T-helper 9 cell (primary cell): ENCODE measurements at places on chromosomes 1 and 21.

- no peak for DNase-seq
These were observed 16.9 kb upstream of the SLAMF9 start for GRCh38 chr1:159970932-159971342.

DNA sequence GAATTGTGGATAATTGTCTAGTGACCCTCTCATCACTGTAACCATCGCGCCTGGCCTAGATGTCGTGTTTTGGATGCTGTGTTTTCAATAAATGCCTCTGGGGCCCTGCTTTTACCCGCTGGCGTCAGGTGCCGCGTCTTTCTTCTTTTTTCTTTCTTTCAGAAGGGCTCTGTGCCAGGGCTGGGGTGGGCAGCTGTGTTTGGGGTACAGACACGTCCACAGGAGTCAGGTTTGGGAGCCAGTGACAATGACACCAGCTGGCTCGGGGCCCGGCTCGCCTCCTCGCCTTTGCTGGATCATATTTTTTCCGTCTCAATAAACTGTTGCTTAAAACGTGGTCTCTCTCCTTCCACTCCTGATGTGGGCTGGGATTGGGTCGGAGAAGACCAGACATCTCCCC lies 16.1 kb downstream of the TMEM201 start:
- no peak for DNase-seq

DNA sequence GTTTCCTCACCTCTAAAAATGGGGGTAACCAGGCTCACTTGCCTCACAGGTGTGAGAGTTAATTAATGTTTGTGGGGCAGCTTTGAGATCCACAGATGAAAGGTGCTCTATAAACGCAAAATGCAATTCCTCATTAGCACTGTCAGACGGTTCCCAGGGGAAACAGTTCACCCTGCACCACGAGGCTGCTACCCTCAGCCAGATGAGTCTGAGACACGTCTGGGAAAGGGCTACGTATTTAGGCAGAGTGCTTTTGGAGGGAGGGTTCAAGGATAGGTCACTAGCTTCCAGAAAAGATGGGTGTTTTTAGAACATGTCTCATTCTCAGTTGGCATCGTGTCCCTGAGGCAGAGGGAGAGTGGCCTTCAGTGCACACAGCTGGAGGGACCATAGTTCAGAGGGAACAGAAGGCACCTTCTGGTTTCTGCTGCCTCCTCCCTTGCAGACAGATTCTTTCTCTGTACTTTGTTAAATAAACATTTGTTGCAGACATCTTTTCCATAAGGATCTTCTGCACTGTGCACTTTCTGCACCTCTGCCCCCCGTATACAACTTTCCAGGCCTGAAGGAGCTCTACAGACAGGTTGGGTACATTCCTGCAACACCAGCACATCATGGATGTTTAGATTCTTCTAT lies 139.9 kb downstream of the CLIC6 start:
- DNase-seq, result no peak

GRCh38 chr1:6638226-6638625 lies 13.6 kb downstream of the THAP3 start:
- no peak for DNase-seq

GRCh38 chr1:82371844-82372498 lies 571.2 kb downstream of the ADGRL2 start:
- no peak for DNase-seq

DNA sequence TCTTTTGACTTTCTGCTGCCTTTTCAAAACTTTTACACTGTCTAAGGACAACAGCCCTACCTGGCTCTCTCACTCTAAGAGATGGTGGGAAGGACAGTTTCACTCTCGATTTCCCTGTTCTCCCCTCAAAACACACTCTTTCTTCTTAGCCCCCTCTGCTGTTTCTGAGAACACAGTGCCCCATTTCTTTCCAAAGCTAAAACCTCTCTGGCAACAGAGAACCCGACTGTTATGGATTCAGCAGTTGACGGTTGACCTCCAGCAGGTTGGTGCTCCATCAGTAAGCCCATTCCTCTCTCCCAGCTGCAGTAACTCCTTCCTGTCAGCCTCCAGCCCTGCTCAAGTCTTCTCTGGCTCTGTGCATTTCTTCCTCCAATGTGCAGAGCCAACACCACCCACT lies 88.2 kb upstream of the ABCD3 start:
- DNase-seq, result no peak

- no peak for DNase-seq
These were observed 12.6 kb downstream of the DAB1 start for GRCh38 chr1:57411262-57411661.

DNA sequence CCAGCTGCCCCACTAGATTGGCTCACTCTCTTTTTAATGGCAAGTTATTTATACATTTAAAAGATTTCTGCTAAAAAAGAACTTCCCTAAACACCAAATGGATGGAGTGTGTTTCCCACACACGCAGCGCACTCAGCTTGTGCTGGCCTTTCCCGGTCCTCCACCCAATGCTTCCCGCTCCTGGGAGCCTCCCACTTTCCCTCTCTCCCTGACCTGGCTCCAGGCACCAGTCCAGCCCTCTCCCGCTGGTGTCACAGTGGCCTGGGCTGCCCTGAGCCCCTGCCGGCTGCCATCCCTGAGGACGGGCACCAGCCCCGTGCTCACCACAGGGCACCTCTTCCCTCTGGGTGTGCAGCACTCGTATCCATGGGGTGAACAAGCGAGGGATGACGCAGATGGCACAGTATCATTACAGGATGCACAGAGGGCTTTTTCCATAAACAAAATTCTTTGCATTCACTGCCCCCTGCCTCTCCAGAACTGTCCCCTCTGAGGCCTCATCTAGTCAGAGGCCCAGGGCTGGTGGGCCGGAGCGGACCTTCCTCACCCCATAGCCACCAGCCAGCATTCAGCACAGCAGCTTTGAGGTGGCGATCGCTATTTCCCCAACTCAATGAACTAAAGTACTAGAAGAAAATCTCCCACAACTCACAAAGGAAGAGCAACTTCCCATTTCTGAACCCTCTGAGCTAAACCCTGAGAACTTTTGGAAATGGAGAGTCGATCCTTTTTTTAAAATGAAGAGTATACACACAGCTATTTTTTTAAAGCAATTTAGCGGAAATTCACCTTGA lies 68.5 kb downstream of the SLC37A1 start:
- no peak for DNase-seq

DNA sequence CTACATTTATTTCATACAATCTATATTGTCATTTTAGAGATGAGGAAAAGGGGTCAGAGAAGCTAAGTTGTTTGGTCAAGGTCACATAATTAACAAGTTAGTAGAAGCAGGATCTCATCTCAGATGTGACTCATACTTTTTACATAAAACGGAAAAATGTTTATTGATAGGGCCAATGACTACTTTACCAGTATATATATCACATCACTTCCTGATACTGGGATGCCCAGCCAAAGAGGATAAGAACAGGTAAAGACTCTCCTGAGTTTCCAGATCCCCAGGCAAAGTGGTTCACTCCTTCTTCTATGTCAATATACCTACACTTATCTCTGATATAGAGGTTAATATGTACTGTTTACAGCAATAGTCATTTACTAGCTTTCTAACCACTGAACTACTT lies 21.0 kb downstream of the YIPF1 start:
- no peak for DNase-seq

DNA sequence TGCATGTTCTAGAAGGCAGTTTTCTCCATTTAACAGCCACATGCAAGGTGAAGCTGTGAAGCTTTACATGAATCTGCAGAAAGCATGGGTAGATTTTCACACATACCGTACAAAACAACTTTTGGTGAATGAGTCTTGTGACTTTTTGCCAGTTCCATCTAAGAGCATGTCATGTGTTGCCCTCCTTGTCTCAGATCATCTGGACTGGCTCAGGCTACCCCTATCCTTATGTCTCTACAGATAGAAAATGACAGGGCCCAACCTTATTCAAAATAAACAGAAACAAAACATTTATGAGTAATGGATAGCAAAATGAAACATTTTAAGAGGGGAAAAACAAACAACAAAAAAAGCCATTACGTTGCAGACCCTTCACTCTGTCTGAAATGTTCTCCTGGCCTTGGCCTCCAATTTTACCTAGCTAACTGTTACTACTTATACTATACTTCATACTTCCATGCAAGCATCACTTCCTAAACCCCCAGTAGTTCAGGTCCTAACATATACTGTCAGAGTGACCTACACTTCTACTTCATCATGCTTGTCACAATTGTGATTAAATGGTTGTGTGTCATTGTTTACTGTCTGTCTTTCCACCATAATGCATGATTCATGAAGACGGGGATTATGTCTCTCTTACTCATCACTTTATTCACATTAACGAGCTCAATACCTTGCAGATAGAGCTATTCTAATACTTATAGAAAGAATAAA lies 39.0 kb downstream of the LRRC8C start:
- no peak for DNase-seq

DNA sequence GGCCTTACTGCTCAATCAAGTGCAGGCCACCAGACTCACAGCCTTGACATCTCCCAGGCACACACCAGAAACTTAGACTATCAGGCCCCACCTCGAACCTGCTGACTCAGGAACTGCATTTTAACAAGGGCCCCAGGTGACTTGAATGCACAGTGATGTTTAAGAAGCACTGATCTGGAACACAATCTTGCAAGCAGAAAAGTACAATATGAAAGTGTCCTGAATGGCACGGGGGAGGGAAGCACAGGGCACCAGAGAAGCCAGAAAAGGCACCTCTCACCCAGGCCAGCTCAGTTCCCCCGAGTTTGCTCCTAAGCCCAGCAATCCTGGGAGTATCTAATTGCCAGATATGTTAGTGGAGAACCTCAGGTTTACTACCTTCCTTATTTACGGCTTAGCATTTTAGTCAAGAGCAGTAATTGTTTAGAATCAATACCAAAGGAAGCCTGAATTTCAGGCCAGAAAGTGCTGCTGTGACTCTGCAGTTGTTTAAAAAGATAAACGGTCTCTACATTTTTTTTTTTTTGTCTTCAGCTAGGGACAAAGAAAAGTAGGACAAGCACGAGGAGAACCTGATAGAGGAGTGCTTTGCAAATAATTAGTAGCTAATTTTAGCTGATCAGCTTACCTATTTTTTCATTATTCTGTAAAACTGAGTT lies 50.9 kb upstream of the CDC42BPA start:
- no peak for DNase-seq
